ENCODE measurements at places on chromosomes 13 and 19.

GRCh38 chr13:111371720-111372119 lies 51.3 kb downstream of the TEX29 start:
- DNase-seq = no peak

DNA sequence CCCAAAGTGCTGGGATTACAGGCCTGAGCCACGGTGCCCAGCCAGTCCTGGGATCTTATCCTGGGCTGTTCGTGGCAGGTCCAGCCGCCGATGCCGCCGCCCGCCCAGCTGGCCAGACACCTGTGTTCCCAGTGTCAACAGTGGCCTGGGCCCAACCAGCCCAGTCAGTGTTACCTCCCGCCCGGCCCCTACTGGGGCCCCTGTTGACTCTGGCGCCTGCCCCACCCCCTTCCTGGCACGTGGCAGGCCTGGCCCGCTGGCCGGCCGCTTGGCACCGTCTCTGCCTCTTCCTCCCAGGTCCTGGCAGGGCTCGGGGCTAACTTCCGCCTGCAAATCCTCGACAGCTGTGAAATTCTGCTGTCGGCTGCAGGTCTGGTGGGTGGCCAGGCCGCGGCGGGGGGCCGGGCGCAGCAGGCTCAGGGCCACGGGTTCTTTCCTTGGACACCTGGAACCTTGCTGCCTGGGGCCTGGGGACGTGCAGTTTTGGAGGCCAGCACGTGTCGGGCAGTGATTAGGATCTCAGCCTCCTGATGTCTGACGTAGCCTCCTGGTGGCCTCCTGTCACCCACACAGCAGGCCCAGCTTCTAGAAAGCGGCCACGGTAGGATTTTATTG lies 9.1 kb downstream of the ARID3A start:
- DNase-seq = peak; percentile 60

DNA sequence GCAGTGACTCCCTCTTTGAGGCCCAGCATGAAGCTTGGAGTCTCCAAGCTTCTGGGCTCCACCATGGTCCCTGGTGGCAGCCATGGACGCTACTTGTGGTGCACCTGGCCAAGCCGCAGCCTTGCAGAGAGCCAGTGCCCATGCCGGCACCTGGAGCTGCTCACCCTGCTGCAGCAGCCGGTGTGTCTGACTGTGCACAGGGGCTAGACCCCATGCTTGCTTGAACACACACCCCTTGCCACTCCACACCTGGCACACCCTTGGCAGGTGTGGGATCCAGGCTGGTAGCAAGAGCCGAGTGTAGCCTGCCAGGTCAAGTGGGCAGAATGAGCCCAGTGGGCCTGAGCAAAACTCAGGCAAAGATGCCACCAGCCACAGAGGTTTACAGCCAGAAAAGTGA lies 18.6 kb upstream of the MLLT1 start:
- no peak for DNase-seq

DNA sequence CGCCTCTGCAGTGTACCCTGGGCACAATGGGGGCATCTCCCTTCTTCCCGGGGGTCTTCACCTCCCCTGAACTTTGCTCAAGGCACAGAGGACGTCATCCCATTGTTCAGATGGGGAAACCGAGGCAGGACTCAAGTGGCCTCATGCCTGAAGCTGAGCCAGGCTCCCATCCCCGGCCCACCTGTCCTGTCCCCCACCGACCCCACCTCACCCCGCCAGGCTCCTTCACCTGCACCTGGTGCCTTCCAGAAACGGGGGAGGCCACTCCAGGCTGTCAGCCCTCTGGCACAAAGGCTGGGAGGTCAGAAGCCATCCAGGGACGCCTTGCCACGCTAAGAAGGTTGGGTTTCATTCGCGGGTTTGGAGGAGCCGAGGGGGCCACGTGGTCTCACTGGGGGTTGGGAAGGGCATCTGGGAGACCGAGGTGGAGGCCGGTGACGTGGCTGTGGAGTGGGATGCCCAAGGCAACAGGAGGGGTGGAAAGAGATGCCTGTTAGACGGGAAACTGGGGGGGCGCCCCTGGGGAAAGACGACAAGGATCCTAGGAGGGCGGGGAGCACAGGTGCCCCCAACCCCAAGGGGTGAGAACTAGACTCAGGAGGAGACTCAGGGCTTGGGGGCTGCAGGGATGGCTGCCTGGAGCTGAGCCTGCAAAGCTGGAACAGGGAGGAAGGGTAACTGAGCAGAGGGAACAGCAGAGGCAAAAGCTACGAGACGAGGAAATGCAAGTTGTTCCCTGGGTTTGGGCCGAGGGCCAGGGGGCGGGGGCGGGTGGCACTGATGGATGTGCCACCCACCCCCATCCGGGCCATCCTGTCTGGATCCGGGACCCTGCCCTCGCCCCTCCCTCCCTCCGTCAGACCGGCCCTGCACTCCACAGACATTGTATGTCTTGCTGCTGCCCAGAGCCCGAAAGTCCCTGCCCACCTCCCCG lies 6.0 kb upstream of the TCF3 start:
- no peak for DNase-seq

DNA sequence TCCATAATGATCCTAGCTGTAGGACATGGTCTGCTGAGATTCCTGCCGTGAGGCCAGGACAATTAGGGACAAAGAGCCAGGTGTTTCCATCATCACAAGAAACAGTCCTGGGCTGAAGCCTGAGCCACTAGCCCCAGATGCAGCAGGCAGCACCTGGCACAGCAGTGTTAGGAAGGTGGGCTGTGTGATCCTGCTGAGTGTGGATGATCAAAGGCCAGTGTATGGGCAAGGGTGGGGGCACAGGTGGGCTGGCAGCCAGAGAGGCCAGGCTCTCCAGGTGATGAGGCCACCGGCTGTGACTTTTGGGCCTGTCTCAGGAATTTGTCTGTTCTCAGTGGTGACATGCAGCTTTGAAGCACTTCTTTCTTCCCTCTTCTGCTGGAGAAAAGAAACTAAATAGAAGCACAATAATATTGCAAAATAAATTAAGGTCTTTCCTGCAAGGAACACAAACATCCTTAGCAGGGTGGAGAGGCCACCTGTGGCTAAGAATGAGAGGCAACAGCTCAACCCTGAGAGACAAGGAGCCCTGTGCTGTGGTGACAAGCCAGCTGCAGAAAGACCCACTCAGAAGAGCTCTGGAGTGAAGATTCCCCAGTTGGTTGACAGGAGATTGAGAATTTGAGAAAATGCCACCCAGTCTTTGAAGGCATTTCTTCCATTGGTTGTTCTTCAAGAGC lies 127.6 kb downstream of the KATNAL1 start:
- no peak for DNase-seq

DNA sequence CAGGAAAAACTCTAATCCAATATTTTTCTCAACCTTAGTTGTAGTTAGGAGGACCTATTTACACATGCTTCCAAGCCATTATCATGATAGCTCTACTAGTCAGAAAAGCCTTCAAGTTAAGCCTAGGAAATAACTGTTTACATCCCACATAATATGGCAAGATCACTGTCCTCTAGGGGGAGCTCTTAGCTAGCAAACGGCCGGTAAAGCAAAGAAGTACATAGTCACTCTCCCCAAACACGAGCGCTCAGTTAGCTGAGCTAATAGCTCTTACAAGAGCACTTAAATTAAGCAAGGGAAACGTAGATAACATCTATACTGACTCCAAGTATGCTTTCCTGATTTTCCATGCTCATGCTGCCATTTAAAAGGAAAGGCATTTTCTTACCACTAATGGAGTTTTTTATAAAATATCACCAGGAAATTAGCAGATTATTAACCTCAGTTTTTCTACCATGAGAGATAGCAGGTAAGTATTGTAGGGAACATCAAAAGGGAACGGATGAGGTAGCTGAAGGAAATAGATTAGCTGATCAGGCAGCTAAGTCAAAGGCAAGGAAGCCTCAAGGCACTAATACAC lies 100.6 kb upstream of the PABPC3 start:
- DNase-seq = peak; percentile 81

- no peak for DNase-seq
Observed at GRCh38 chr13:51311231-51311630, 28.3 kb upstream of the SERPINE3 start.

DNA sequence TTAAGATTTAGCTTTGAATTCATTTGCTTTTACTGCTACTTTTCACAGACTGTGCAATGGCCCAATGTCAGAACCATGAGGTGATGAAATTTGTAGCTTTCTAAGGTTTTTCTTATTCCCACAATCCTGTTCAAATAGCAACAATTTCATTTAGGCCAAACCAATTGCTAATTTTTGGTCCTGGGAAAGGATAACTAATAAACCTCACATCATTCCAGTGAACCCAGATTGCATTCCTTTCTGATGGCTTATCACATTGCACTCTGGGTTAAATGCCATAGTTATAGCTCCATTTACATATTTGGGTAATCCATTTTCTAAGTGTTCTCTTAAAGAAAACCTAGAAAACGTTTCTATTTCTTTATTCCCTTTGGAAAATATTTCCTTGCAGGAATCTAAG lies 22.9 kb upstream of the POMP start:
- DNase-seq = no peak

DNA sequence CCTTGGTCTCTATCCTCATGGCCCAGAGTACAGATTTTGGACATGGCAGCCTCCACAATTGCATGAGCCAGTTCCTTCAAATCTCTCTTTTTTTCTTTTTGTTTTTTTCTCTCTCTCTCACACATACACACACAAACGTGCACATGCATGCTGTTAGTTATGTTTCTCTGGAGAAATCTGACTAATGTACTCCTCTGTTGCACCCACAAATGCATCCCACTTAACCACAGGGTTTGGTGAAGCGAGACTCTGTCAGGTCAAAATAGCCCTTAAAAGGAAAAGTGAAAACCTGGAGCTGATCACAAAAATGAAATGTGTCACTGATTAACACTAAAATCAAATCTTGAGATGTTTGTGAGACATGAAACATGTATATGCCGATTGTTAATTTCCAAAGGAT lies 374.6 kb upstream of the ARGLU1 start:
- DNase-seq = no peak

DNA sequence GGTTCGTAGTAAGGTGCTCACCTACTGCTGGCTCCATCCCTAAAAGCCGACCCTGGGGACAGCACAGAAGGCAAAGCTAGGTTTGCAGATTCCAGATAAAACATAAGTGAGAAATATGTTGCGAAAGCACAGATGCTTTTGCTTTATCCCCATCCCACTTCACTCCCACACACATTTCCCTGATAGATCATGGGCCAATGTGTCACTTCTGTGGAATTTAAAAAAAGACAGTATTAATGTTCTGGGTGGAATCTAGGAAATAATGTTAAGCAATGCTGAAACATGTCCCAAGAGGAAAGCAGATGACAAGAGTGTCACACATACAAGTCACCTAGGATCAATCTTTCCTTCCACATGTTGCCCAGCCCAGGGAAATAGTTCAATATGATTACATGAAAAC lies 661.0 kb upstream of the MIR17HG start:
- DNase-seq = peak; percentile 61

- DNase-seq = peak; percentile 74
Observed at GRCh38 chr13:80235166-80235966, 105.6 kb downstream of the SPRY2 start.

DNA sequence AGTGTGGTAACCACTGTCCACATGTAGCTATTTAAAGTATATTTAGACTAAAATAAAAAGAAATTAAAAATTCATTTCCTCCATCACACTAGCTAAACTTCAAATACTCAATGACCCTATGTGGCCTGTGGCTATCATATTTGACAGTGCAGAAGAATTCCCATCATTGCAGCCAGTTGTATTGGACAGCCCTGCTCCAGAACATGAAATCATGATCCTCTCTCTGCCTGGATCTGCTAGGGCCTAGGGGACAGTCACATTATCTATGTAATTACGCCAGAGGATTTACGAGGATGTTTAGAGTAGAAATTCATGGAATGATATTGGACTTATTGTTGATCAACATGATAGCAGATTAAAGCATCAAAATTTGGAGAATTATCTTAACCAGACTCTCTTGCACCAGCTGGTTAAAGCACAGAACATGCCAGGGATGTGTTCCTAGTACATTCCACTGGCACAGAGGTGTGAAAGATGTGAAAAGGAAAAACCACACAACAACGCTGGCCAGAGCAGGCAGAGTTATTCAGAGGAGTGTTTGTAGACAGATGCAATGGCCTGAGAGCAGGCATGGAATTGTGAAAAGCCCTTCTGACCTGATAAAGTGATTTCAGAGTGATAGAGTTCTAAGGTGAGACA lies 108.9 kb upstream of the STARD13 start:
- no peak for DNase-seq

DNA sequence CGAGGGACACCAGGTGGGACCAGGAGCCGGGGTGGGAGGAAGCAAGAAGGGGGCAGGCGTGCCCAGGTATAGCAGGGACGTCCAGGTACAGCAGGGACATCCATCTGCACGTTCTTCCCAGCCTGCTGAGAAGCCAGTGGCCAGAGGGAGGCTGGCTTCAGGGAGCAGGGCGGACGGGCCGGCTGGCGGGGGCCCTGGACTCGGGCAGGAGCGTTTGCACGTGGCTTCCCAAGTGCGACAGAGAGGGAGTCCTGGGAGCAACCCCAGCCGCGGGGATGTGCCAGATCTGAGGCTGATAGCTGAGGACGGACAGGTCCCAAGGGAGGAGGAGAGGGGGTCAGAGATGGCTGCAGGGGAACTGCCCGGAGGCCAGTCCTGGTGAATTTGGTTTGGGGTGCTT lies 36.7 kb downstream of the MYO9B start:
- no peak for DNase-seq
